EL (cell line): ENCODE measurements at places on chromosomes 7 and 10.
A peak's percentile ranks its signal among the peaks of the same experiment; 100 is the strongest.

DNA sequence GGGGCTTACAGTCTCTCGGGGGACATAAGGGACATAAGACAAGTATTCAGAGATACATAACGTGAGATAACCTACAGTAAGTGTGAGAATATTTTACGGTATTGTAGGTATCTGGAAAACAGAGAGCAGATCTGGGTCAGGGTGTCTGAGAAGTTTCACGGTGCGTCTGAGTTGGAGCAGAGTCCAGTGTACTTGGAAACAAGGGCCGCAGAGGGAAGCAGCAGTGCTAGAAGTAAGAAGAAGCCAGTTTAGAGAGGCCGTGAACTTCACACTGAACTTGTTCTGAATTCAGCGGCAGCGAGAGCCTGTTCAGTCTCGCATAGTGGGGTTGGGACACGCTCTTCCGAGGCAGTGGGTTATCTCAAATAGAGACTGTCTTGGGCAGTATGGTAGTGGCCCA is 85.5 kb downstream of the TAF3 start:
- DNase-seq, result no peak

DNA sequence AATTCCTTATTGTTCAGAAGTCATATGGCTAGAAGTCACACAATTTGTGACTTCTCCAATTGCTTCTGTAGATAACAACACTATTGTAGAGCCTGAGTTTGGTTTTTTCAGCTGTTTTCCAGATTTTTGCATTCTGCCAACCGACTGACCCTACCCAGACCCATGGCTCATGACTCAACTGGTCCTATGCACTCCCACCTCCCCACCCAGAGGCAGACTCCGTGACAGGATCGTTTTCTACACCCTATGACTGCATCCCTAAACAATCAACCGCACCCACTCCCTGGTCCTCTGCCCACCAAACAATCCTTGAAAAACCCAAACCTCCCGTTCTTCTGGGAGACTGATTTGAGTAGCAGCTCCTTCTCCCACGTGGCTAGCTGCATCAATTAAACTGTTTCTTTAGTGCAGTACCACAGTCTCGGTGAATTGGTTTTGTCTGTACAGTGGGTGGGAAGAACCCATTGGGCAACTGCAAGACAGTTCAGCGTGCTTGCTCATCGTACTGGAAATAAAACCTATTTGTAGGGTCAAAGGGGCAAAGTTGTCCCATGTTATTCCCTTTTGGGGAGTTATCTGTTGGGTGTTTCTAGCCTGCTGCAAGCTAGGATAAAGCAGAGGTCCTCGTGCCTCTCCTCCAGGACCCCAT is 150.3 kb upstream of the FAM20C start:
- no peak for DNase-seq

DNA sequence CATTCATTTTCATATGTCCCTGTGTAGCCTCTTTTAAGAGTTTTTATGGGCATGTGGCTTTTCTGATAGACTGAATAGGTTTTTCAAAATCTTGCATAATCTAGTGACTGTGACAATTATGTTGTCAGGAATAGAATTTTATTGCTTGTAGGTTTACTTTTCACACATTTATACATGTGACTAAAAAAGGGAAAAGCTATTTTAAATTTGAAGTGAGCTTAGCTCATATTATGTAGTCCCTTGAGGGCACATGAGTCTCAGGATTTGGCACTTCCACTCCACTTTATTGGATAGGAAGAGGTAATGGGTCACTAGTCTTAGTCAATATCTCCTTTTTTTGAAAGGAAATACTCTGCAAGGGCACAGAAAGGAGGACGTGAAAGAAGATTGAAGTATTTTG is 247.3 kb downstream of the SUGCT start:
- no peak for DNase-seq

DNA sequence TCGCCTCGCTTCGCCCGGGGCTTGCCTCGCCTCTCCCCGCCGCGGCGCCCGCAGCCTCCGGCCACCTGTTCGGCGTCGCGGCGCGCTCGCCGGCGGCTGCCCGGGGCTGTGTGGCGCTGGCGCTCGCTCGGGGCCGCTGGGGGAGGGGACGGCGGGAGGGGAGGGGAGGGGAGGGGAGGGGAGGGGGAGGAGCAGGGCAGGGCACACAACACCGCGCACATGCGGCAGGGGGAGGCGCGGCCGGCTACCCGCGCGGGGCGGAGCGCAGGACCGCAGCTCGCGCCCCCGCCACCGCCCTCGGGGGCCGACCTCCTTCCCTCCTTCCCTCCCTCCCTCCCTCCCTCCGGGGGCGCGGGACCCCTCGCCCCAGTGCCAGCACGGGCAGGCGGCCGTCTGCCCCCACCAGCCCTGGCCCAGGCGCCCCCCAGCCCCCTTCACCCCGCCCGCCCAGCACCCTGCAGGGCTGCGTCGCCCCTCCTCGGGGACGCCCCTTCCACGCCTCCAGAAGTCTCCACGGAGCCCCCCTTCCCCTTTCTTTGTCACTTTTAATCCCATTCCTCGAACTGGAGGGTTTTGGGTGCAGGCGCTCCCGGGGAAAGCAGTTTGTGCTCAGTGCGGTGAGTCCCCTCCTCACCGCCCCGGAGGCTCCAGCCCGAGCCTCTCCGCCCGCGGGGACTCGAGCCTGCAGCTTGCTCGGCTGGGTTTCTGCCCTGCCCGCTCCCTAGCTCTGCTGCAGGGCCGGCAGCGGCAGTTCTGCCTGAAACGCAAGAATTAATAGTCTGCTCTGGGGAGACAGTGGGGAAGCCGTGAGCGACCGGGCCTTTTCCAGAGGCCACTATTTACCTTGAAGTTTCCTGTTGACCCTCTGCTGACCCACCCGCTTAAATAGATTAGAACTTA is at the start of gene PARD3:
Gene PARD3, minus strand, starts transcription at position 112 of the 900 bp plus-strand sequence. CDS start 301 bp downstream, outside the sequence.
- peak; percentile 69 for DNase-seq

- no peak for DNase-seq
Observed at GRCh38 chr7:22445140-22445743, 54.7 kb downstream of the STEAP1B start.

DNA sequence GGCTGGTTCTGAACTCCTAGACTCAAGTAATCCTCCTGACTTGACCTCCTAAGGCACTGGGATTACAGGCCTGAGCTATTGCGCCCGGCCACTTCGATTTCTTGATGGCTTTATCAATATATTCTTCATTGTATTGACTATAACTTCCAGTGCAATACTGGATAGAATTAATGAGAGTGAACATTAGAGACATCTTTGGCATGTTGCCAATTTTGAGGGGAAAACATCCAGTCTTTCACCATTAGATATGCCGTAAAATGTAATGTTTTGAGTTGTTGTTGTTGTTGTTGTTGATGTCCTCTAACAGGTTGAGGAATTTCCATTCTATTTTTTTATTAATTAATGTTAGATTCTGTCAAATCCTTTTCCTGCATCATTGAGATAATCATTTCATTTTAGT is 578.9 kb downstream of the ZWINT start:
- no peak for DNase-seq

DNA sequence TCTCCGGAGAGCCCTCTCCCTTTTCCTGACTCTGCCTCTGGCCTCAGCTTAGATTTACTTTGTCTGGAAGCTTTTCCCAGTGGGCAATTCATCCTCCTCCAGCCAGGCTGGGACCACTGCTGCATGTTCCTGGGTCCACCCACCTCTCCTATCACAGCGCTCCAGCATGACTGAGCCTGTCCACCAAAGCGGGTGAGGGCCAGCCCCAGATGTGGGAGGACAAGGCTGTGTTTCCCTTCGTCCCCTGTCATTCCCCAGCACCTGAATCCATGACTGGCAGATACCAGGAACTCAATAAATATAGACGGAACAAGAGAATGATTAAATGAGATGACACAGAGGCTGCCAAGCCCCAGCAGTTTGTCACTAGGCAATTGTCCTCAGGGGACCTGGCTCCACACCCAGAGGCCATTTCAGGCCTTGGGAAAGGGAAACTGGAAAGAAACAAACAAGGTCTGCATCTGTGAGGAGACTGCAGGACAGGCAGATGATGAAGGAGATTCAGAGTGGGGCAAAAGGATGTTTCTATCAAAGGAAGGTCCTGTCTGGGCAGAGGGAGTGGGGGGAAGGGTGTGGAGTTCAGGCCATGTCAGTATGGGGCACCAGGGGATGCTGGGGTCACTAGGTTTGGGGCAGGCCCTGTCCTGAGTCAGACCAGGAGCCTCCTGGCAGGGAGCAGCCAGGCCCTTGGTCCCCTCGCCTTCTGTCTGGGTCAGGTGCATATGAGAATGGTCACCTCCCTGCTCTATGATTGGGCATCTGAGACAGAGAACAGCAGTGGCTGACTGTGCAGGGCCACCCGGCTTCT is 576.4 kb downstream of the GRID1 start:
- DNase-seq, result no peak

DNA sequence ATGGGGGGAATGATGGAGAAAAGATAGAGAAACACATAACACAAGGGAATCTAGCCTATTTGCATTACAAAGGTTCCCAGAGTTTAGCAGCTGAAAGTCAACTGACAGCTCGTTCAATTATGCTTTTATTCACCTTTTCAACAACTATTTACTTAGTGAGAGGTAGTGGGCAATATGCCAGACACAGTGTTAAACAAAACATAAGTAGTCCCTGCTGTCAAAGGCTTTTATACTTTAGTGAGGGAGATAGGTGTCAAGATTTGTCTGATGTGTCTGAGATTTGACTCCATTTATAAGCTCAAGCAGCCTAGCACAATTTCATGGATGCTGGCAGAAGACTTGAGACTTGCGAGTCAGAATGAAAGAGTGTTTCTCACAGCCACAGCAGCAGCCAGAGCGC is 549.0 kb upstream of the VSTM2A start:
- no peak for DNase-seq

- DNase-seq, result no peak
Observed at GRCh38 chr7:4819560-4820404, 42.0 kb downstream of the PAPOLB start.

DNA sequence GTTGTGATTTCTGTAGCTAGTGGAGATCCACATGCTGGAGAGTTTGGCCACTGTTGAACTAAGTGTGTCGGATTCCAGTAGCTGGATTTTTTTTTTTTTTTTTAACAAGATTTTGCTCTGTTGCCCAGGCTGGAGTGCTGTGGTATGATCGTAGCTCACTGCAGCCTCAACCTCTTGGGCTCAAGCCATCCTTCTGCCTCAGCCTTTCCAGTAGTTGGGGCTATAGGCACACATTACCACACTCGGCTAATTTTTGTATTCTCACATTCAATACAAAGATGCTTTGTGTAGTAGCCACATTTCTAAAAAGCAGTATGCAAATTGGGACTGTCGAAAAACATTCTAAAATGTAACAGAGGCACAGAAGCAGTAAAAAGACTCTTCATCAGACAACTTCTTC is 63.5 kb downstream of the RABGEF1 start:
- DNase-seq, result no peak

- DNase-seq, result peak; percentile 20
Observed at GRCh38 chr7:142880876-142881505, 4.6 kb downstream of the TRPV6 start.

GRCh38 chr10:58638388-58638787 is 125.7 kb downstream of the BICC1 start:
- peak; percentile 23 for DNase-seq

GRCh38 chr10:84298057-84298456 is 30.3 kb upstream of the CCSER2 start:
- no peak for DNase-seq

DNA sequence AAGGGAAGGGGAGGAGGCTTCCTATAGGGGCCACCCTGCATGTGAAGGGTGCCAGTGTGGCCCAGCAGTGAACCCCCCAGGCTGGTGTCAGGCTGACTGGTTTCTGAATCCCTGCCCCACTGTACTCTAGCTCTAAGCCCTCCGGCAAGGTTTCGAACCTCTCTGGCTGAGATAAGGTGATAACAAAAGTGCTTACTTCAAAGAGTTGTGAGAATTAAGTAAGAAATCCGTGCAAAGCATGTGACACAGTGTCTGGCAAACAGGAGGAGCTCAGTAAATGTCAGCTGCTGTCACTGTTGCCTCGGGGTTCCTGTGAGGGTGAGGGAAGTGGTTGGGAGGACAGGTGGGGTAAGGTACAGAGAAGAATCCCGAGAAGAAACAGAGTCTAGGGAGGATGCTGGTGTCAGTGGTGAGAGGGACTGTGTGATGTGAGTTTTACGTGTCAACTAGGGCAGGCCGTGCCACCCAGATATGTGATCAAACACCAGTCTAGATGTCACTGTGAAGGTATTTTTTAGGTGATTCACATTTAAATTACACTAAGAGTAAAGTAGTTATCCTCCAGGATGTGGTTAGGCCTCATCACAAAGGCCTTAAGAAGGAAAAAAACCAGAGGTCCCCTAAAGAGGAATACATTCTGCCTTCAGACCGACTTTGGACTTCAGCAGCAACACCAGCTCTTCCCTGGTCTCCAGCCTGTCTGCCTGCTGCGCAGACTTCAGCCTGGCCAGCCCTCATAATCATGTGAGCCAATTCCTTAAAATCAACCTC is 64.4 kb downstream of the BPGM start:
- DNase-seq, result peak; percentile 39

DNA sequence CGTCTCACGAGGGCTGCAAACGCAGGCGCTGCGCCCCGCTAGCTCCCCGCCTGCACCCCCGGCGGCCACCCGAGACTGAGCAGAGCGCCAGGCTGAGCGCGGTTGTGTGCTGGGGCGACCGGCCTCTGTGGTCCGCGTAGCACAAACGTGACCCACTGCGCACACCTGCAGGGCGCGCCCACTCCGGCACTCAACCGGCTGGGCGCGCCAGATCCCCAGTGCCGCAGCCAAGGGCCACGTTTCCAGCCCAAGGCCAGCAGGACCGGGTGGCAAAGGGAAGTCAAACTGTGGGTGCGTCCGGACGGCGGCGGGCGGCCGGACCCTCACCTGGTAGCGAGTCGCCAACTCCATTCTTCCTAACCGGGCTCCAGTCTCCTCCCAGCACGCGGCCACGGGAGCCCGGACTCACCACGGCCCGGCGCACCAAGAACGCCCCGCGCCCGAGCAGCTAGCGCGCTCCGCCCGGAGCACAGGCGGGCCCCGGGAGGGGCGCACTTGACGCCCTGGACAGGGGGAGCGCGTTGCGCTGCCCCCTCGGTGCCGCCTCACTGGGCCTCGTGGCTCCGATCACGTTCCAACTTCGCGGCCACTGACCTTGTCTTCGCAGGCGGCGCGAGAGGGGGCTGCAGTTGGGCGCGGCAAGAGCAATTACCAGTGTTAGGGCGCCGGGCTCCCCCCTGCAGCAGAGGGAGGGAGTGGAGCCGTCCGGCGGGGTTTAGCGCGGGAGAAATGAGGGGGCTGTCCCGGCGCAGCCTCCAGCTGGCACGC is at the start of gene CDCA7L:
Gene CDCA7L, minus strand, starts transcription at position 446 of the 768 bp plus-strand sequence. Its CDS starts 95 bp downstream, at position 351.
- DNase-seq, result peak; percentile 89

DNA sequence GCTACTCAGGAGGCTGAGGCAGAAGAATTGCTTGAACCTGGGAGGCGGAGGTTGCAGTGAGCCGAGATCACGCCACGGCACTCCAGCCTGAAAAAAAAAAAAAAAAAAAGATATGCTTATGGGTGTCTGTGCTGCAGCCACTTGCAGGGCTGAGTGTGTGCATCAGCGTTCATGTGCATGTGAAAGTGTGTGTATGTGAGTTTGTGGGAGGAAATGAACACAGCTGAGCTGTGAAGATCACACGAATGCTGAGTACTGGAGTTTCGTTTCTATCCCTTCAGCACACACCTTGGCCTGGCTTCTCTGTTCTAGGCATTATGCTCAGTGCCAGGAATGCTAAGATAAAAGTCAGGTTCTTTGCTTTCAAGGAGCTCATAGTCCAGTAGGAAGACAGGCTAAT is 12.0 kb upstream of the SVOPL start:
- no peak for DNase-seq

- no peak for DNase-seq
Observed at GRCh38 chr10:58320351-58321049, 14.3 kb upstream of the UBE2D1 start.
